Nephron progenitor cell (in vitro differentiated cells): ENCODE measurements at places on chromosomes 2 and 18.

DNA sequence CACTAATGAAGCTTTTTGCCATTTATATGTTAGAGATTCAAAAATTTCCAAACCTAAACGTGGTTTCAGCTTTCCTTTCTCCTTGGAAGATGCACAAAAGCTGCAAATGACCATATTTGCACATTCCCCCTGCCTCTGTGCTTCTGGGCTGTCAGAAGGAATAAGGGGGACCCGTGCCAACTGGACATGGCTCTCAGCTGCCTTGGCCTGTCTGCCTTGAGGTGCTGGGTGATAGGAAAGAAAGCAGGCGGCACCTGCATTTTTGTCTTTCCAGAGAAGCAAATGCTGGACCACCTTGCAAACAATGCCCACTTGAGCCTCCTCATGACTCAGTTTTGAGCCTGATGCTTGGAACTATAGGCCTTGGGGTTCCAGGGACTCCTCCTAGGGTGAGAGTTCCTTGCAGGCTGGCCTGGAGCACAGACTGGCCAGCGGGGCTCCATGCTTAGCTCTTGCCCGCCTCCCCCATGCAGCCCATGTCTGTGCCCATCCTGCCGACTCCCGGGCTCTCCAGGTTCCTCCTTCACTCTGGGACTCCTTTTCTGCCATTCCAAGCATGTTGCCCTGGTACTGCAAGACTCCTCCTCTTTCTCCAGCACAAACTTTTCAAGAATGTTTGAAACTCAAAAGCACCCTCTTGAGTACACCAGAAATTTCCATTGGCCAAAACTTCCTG, 109.0 kb upstream of the EPAS1 start:
- DNase-seq = no peak

- peak; percentile 22 for DNase-seq
These were observed 774.3 kb upstream of the HS6ST1 start for GRCh38 chr2:129092956-129093355.

DNA sequence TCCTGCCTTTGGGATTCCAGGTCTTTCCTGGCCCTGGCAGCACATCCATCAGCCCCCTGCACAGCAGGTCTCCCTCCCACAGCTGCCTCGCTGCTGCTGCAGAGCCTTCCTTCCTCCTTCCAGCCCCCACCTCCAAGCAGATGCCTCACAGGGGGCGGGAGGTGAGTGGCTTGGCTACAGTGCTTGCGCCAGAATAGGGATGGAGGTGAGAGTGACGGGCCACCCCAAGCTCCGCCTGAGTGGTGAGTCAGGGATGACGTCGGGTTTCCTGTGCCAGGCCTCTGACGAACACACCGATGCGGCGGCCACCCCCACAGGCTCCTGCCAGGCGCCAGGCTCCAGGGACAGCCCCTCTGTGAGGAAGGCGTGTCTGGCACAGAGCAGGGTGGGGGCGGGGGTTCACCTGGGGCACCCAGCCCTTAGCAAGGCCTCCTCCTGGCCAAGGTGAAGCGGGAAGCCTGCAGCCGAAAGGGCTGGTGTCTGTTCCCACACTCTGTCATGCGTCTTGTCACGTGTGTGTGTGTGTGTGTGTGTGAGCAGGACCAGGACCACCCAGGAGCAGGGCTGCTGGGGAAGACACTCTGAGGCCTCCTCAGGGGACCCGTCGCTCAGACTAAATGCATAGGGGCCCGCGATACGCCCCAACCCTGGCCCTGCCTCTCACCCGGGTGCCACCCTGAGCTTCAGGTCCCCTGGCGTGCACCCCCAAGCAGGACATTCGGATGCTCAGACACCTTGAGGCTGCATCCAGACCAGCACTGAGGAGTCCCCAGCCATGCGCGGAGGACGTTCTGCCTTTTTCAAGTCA, 3.4 kb upstream of the DUSP2 start:
- peak; percentile 67 for DNase-seq

GRCh38 chr2:46126571-46126970, 170.6 kb upstream of the EPAS1 start:
- DNase-seq = no peak

DNA sequence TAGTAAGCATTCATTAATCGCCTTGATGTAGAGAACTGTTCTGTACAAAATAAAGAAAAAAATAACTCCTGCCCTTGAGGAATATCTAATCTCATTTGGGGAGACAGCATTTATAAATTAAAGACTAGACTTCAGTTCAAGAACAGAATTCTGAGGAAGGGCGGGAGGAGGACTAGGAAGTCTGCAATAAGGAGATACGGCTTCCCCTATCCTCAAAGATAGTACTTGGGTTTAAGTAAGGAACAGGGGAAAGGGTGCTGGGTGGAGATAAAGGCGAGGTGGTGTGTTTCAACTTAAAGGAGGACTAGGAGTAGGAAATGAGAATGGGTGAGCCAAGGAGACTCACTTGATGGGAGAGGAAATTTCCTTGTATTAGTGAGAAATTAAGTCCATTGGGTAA, 121.9 kb upstream of the MSTN start:
- no peak for DNase-seq

- DNase-seq = no peak
These were observed 165.5 kb downstream of the DDX1 start for GRCh38 chr2:15756882-15757819.
